Mucosa of gallbladder (tissue), 1 donor: ENCODE measurements at places on chromosomes 12 and 14. TPM values are rescaled to one million over a fixed set of nuclear protein-coding genes. Genes with fewer than 3 reads are reported as not detected.
A peak's percentile ranks its signal among the peaks of the same experiment; 100 is the strongest.

DNA sequence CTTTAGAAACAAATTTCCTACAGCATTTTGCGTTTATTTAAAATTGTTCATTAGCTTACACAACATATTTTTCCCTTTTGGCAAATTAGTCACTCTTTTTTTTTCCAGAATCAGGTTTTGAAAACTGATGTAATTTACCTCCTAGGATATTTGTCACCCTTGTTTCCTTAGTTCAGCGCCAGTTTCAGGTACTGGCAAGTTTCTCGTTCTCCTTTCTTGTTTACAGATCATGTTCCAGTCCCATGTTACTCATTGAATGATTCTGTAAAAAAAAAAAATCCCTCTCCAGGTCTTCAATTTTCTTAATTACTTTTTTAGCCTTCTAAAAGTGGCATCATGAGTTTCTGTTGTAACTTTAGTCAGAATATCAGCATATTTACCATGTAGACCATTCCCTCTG is 2.7 kb downstream of the PPP4R4 start:
- DNase-seq = no peak

DNA sequence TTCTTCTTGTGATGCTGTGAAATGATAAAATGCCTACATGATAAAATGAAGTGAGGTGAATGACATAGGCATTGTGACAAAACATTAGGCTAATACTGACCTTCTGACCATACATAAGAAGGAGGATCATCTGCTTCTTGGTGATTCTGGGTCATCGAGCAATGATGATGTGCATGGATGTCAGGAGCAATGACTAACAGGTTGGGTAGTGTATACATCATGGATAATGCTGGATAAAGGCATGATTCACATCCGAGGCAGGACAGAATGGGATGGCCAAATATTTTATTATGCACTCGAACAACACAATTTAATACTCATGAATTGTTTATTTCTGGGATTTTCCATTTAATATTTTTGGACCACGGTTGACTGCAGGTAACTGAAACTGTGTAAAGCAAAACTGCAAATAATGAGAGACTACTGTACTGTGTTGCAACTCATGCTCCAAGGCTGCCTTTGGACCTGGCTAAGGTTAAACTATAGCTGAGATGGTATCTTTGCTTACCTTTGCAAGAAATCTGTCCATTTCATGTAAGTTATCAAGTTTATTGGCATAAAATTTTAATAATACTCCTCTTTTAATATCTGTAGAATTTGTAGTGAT is 7.6 kb upstream of the SLC25A21 start:
- DNase-seq = no peak

DNA sequence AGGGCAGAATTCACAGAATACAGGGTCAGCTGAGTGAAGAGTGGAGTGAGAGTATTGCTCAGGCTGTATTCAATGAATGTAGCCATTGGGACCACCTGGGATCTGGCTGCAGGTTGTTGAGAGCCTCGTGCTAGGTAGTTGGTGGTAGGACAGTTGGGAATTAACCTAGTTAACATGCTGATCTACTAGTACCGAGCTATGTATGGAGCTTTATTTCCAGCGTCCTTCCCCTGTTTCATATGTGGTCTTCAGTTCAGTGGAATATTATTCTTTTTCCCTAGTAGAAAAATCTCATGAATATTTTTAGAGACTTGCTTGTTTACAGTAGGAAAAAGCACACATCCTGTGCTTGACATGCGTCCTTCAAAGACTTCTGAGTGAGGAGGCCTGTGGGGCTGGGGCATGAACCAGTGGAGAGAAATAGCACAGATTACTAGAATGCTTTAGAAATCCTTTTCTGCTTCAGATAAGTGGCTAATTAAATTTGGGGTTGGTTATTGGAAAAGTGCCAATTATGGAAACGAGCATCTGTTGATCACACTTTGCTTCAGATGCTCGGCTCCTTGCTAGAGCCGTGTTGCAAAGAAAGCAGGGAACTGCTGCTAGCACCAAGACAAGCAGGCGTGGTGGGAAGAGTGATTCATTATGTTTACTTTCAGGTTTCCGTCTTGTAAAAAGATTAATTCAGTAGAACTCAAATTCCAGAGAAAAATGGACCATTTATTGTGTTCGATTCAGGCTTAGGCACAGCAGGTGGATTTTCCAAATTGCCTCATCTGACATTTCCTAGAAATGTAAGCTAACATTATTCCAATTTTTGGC is 53.6 kb downstream of the ARF6 start:
- DNase-seq = peak; percentile 28

GRCh38 chr14:104751539-104752422 is 1.2 kb upstream of the SIVA1 start:
- DNase-seq = no peak

The SIX6 gene
- total RNA-seq = not detected

DNA sequence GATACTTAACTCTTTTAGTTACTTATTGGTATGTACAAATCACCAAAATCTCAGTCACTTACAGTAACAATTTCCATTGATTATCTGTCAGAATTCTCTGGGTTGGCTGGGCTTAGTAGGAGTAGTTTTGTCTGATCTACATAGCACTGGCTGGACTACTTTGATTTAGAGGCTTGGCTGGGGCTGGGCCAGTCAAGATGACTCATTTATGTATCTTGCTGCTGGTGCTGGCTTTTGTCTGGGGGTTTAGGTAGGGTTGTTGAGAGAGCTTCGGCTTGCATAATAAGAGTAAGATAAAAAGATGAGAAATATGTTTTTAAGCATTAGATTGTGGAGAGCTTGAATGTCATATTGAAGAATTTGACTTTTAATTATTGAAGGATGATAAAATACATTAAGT is 1093.7 kb downstream of the SLC6A15 start:
- DNase-seq = peak; percentile 72

The TROAP gene
- total RNA-seq = 2.0 TPM

The OTUB2 gene
- total RNA-seq = 2.1 TPM

The GALNT8 gene
- 0.43 TPM for total RNA-seq
